Activated CD4-positive, alpha-beta T cell treated with anti-CD3 and anti-CD28 coated beads, Interleukin-2, Interleukin-4, amounts not matched to agents 100 ng/mL and 50 ng/mL, durations not matched to agents 16 hours and 8 hours (primary cell): ENCODE measurements at places on chromosomes 7 and 10.

- DNase-seq: no peak
Measured at GRCh38 chr7:132450188-132450587, 126.1 kb downstream of the PLXNA4 start.

GRCh38 chr7:6385909-6386560, 61.7 kb downstream of the DAGLB start:
- no peak for DNase-seq

GRCh38 chr7:140697447-140698143, 1.1 kb downstream of the NDUFB2 start:
- DNase-seq: no peak

- DNase-seq: no peak
Measured at GRCh38 chr10:61719906-61720305, 57.2 kb downstream of the CABCOCO1 start.

DNA sequence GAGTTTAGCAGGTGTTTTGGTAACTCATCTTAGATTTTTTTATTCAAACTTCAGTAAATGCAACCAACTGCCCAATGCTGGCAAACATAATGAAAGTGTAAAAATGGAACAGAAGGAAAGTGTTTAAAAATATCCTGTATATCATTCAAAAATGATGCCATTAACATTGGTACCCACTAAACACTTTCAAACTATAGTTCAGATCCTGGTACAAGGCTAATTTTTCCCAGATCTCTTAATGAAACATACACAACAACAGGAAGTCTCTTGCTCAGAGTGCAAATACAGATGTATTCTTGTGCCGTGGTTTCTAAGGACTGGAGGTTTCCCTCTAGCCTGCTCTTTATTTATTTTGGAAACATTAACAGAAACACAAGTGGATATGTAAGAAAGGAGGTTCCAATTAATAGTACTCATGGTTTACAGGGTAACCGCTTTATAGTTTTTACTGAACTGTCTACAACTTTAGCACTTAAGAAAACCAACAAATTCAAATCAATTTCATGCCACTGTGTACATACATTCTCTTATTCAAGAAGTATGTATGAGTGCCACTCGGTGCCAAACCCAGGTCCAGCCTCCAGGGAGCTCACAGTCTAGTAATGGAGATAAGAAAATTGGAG, 176.0 kb upstream of the AKR1E2 start:
- DNase-seq: no peak

- DNase-seq: no peak
Measured at GRCh38 chr7:83524277-83525075, 124.5 kb downstream of the SEMA3E start.

DNA sequence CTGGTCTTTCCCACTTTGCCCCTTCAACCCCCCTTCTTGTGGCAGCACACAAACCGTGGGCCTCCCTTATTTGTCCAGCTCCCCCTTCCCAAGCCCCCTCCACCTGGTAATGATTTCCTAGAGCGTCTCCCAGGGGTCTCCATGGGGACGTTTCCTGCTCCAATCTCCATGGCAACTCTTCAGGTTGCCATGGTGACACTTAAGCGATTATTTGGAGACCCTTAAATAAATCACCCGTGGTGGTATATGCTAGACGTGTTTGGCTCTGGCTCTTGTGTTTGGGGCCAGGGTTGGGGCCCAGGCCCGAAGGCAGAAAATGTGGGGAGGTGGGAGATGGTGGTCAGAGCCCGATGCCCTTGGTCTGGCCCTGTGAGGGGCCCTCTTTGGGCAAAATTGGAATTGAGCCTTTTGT, 41.1 kb upstream of the DLG5 start:
- no peak for DNase-seq

DNA sequence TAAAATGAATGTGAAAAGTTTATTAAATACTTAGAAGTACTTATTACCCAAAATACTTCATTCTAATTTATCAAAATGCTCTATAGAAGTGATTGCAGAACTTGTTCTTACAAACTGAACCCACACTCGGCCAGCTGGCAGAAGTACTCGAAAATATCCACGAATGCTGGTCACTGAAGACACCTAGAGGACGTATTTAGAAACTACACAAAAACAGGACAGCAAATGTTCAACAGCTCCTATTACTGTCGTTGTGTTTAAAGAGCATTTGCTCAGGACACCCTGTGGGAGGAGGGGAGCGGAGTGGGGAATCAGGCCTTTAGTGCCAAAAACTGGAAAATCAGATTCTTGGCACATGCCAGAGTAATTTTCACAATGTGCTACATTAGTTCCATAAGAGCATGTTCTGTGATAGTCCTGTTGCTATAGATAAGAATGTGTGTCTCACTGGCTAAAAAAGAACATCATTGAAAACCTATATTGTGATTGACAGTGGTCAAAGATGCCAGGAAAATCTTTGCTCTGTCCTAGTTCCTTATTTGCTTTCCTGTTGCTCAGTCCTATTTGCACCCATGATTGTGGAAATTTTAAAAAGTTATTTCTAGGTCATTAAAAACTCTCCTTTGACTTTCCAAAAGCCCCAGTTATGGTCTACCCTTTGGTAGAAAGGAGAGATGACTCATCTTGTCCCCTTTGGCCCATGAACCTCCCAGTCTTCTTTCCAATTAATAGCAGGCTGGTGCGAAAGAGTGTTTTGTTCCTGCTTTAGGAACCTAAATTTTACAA, 49.0 kb upstream of the NRBF2 start:
- peak; percentile 53 for DNase-seq

GRCh38 chr7:100072462-100072861, 9.1 kb downstream of the ZNF3 start:
- no peak for DNase-seq

DNA sequence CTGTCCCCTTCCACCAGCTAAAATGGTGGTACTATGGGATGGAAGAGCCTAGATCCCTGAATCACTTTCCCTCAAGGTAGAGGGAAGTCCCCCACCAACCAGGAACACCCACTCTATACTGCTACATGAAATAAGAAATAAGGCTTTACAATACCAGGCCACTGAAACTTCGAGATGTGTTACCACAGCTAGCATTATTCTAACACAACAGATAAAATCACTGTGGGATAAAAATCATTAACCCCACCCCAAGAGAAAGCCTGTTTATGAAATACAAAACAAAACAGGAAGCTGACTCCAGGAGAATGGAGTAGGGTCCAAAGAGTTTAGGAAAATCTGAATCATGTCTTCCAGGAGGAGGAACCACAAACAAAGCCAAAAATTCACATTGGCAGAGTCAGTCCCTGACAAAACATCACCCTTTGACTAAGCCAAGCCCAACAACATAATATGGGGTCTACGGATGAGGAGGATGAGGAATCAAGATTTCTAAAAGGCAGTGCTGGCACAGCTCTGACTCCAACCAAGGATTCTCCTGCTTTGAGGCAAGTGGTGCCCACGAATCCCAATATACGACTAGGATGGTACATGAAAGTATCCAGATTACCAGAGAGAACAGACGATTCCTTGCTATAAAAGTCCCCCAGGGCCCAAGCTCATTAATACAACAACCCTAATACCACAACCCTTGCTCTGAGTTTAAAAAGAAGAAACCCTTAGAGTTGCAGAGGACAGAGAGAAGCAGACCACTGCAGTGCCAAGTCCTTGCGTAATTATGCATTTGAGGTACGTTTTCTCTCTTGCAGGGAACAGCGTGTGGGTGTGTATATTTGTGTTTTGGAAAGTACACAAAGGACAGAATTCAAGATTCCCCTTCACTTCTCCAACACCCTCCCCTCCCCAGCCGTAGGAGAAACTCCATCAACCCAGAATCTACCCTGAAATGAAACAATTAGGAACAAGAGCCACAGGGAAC, 23.7 kb downstream of the XPNPEP1 start:
- no peak for DNase-seq

GRCh38 chr10:58201704-58202103, 66.0 kb downstream of the IPMK start:
- DNase-seq: no peak

DNA sequence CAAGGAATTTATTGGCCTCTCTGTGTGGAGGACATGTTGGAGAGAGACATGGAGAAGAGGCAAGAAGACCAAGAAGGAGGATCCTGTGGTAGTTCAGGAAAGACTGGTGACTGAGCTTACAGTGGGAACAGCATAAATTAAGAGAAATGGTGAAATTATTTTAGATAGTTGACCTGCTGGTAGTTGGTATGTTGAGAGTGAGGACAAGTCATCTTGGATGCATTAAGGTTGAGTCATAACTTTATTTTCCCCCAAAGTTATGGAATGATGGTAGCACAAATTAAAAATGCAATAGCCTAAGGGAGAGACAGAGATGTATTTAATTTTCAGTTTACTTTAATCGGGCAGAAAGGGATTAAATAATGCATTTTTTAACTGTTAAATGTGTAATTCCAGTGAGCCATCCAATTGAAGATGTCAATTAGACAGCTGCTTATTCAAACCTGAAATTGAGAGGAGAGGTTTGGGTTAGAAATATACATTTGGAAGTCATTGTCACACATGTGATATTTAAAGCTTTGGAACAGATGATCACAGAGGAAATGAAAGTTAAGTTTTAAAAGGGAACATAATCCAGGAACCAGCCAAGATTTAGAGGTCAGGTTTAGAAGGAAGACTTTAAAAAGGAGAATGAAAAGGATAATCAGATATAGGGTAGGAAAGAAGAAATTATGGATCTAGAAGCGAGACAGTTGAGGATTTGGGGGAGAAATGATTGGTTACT, 80.6 kb downstream of the DGKB start:
- DNase-seq: no peak

DNA sequence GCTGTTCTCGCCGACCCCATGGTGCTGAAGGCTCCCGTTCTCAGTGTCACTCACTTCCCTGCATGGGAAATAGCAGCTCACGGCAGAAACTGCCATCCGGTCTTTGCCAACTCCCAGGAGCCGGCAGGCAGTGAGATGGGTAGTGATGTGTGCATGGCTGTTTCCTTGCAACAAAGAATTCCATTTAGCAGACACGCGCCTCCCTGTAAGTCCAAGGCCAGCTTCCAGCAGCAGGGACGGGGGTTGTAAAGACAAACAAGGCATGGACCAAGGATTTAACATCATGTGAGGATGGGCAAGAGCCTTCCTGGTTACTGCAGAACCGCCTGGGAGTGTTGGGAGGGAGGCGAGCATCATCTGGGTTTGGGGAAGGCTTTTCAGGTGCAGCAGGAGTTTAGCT, 273.1 kb downstream of the GLRX3 start:
- DNase-seq: no peak

- DNase-seq: no peak
Measured at GRCh38 chr7:84258628-84259027, 64.0 kb upstream of the SEMA3A start.

GRCh38 chr7:391961-392524, 102.1 kb downstream of the FOXL3 start:
- no peak for DNase-seq

DNA sequence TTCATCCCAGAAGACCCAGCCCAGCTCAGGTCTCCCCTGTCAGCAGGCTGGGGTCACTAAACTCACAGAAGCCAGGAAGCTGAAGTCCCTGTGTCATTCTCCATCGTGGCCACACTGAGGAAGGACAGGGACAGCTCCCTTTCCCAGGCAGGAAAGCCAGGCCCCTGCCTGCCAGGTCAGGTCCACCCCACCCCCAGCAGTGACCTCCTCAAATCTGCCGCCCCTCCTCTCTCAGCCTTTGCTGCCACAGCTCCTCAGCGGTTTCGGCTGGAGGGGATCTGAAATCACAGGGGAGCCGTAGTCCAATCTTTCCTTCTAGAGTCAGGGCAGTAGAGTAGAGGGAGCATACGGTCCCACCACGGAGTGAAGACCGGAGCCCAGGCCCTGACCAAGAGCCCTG, 150.9 kb upstream of the UNC5B start:
- DNase-seq: no peak

- peak; percentile 100 for DNase-seq
Measured at GRCh38 chr7:25125137-25125946, at the start of gene CYCS. TSS of gene CYCS (minus strand) at chr7:25125260. CDS start at chr7:25124119, 1,141 bp downstream.

- DNase-seq: no peak
Measured at GRCh38 chr10:113709221-113709838, 29.6 kb downstream of the CASP7 start.

DNA sequence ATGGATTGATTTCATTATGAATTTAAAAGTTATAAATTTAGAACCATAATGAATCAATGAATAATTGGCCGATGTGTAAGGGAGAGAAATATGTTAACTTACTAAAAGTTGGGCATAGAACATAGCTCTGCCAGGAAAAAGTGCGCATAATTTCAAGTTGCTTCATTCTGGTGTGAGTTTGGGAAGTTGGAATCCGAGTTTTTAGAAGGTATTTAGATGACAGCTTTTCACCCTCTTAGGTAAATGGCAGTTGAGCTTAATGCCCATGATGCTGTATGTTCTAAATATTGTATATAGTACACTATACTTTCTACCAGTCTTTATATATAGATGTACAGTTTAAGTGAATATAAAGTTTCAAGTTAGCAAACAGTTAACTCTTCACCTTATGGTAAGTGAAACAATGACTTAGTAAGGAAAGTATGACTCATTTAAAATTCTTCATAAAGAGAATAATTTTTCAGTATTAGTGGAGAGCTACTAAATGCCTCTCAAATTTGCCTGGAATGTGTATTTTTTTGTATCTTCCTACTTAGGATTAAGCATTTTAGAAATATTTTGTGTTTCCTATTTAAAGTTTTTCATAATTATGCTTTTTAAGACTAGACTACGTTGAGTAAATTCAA, 1.6 kb downstream of the C1GALT1 start:
- no peak for DNase-seq

DNA sequence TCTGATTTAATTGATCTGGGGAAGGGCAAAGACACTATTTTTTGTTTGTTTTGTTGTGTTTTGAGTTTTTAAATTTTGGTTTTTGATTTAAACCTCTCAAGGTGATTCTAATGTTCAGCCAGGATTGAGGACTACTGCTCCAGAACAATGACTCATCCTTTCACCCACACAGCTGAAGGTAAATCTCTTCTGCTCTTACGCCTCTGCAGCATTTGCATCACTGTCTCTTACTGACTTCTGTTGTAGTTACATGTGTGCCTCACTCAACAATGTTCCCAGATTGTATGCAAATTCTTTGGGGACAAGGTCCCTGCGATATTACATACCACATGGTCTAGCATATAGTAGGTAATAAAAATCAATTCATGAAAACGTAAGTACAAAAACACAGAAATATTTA, 467.5 kb upstream of the LRRN3 start:
- no peak for DNase-seq

DNA sequence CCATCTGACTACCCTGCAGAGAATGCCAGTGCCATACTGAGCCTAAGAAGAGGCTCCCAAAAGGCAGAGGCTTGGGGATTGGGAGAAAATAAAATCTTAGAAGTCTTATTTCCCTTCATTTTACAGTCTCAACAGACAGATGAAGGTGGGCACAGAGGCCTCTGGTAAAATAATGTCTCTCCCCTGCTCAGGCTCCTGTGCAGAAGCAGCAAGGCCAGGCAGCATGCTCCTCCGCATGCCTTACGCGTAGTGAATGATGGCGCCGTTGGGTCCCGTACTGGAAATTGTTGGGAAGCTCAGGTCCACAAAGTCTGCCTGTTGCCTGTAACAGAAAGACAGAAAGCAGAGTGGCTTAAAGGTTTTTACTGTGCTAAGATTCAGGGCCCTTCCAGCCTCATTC, 45.8 kb downstream of the XPNPEP1 start:
- no peak for DNase-seq

DNA sequence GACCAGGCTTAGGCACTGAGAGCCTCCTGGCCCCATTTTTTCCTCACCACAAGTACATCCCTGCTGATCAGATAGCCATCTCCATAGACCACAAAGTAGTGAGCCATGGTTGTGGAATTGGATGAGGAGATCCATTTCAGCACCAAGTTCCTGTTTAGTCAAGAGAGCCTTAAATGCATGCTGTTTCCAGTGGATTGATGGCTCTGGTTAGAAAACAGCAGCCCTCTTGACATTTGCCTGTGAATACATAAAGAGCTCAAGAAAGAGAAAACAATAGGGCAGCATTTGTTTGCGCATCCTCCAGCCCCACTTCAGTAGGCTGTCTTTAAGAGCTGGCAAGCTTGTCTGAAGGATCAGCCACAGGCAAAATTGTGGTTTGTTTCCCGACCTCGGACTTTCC, 251.2 kb downstream of the POU6F2 start:
- no peak for DNase-seq
